Hair follicle dermal papilla cell (primary cell): ENCODE measurements at places on chromosomes 11 and 22. TPM values are rescaled to one million over a fixed set of nuclear protein-coding genes. Genes with fewer than 3 reads are reported as not detected.

The MMP11 gene
- 15.6 and 16.9 TPM in 2 replicates for total RNA-seq

The OSM gene
- not detected in 2 replicates for total RNA-seq

The DDIAS gene
- total RNA-seq, result 0.73 and 1.8 TPM in 2 replicates

The ACTN3 gene
- 0.16 TPM in 1 of 2 replicates, not detected in the other for total RNA-seq

The OR8G1 gene
- total RNA-seq, result not detected in 2 replicates

The LDHAL6A gene
- total RNA-seq, result not detected in 2 replicates

The KRTAP5-6 gene
- total RNA-seq, result not detected in 2 replicates

The ZBTB16 gene
- 0.16 TPM in 1 of 2 replicates, not detected in the other for total RNA-seq

The GSTT2B gene
- total RNA-seq, result 0.16 and 3.3 TPM in 2 replicates

The CAVIN3 gene
- total RNA-seq, result 251 and 347 TPM in 2 replicates

The NEFH gene
- 0.12 and 0.16 TPM in 2 replicates for total RNA-seq

The CABP4 gene
- total RNA-seq, result not detected in 2 replicates

The SCGB1C1 gene
- not detected in 2 replicates for total RNA-seq

The C11orf52 gene
- total RNA-seq, result 0.49 and 1.3 TPM in 2 replicates

The GAL3ST1 gene
- total RNA-seq, result not detected in 2 replicates

The TSPO gene
- total RNA-seq, result 254 and 353 TPM in 2 replicates

The ASPHD2 gene
- total RNA-seq, result 3.3 and 4.4 TPM in 2 replicates
